D721Med (cell line): ENCODE measurements at places on chromosomes 12 and 14.

DNA sequence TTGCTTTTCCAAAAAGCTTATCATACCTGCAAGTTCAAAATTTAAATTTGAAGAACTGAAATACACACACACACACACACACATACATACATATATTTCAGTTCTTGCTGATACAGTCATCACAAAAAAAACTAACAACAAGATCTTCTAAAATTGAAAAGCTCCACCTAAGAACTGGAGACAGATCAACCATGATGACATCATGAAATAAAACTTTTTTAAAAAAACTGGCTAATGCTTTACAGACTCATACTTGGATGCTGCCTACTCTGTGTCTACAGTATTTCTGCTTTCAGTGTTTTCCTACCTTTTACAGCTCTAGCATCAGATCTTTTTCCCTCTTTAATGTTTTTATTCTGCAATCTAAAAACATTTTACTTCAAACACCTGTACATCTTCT is 261.4 kb downstream of the DIO2 start:
- no peak for DNase-seq

- DNase-seq: no peak
Measured at GRCh38 chr12:104758771-104759170, 199.3 kb downstream of the SLC41A2 start.

- no peak for DNase-seq
Measured at GRCh38 chr12:31900271-31900670, 58.9 kb upstream of the RESF1 start.

DNA sequence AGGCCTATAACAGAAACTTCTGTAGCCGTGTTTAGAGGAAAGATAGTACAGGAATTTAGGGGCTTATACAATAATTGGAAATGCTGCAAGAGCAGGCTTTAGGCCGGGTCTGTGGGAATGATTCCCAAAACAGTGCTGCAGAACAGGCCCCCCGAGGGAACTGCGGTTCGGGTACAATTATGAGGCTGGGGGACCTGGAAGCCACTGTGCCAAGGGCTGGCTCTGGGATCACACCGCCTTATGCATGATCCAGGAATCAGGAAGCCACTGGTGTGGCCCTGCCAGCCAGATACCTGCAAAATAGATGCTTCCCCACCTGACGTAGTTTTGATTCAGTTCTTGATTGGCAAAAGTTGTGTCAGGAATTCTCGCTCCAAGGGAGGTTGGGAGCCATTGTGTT is 55.4 kb downstream of the CACNA1C start:
- no peak for DNase-seq

DNA sequence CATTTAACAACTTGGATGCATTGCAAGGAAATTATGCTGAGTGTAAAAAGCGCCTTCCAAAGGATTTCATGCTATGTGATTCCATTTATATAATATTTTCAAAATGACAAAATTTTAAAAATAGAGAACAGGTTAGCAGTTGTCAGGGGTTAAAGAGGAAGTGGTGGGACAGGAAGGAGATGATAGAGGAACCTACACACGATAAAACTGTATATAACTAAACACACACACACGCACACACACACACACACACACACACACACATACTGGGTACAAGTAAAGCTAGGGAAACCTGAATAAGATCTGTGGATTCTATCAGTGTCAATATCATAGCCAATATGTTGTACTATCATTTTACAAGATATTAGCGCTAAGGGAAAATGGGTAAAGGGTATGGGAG is 17.2 kb downstream of the TTC9 start:
- no peak for DNase-seq

- DNase-seq: no peak
Measured at GRCh38 chr14:24920265-24921075, 129.5 kb downstream of the STXBP6 start.
